ENCODE measurements at places on chromosomes 2 and 18. TPM values are rescaled to one million over a fixed set of nuclear protein-coding genes. Genes with fewer than 3 reads are reported as not detected.

The STRN gene
- total RNA-seq, result 13.2 TPM

The ZDBF2 gene
- total RNA-seq, result 11.1 TPM

The GPR39 gene
- 4.0 TPM for total RNA-seq

The EFEMP1 gene
- 44.5 TPM for total RNA-seq

The PPP1R1C gene
- 4.6 TPM for total RNA-seq

The GAREM2 gene
- 2.4 TPM for total RNA-seq
